CD8-positive, alpha-beta T cell (primary cell): ENCODE measurements at places on chromosomes 4 and X. TPM values are rescaled to one million over a fixed set of nuclear protein-coding genes. Genes with fewer than 3 reads are reported as not detected.

The CHRDL1 gene
- total RNA-seq = not detected

The OTUD6A gene
- not detected for total RNA-seq

The SSX4 gene
- total RNA-seq = not detected

The DBET gene
- total RNA-seq = not detected

The GC gene
- not detected for total RNA-seq

The PNMA3 gene
- total RNA-seq = 2.4 TPM

The SEPTIN6 gene
- total RNA-seq = 138 TPM

The KCNE5 gene
- not detected for total RNA-seq

The VCX3A gene
- total RNA-seq = not detected

The ETDB gene
- total RNA-seq = not detected
